Psoas muscle (tissue), 8 donors: ENCODE measurements at places on chromosomes 1 and 21. TPM values are rescaled to one million over a fixed set of nuclear protein-coding genes. Genes with fewer than 3 reads are reported as not detected.

The NBPF6 gene
- not detected for polyA plus RNA-seq

The FCGR3B gene
- polyA plus RNA-seq = 0.08 TPM

The C8A gene
- polyA plus RNA-seq = not detected

DNA sequence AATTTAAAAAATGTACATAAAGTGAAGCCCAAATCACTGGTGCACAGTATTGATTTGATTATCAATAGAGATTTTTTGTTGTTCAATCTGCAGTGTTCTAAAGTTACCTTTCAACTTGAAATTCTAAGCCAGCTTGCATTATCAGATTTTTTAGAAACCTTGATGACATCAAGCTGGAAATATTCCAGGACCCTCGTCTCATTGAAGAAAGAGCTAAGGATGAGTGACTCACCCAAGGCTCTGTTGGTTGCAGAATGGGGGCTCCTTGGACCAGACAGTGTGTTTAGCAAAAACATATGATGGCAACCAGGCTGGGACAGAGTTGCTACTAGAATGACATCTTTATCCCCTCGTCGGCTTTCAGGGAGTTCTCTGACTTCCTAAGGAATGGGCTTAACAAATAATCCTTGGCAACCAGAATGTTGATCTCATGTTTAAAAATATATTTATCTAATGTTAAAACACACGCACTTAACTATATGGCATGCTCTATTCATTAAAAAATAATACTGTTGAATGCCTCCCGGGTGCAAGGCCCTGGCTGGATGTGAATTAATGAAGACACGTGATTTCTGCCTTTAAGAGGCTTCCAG lies 79.7 kb downstream of the RUNX3 start:
- no peak overlapping the region for H3K27ac ChIP-seq
- H3K4me1 ChIP-seq = peaks cover 5% of the 10 kb centered on the region
- no peak overlapping the region for H3K4me3 ChIP-seq
- DNase-seq = no peak

DNA sequence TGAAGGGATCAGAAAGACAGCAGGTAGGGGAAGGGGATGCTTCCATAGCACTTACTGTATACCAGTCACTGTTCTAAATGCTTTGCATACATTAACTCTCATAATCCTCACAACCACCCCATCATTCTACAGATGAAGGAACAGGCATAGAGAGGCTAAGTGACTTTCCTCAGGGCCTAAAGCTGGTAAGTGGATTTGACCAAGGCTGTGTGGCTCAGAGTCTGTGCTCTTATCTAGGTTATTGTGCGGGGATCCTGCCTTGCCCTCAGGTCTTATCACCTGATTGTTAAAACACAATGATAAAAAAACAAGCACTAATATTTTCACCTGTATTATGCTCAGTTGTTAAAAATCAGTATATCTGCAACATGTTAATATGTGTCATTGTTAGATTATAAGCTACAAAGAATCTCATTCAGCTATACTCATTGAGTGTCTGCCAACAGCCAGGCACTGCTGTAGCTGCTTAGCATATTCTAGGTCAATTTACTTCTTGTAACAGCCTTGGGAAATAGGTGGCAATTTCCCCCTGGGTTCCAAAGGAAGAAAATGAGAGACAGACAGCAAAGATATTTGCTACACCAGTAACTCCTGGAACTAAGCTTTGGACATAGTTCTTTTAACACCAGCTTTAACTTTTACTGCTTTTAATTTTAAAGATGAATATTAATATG lies 38.6 kb upstream of the RBM15 start:
- no peaks in the 10 kb centered on the region for H3K4me1 ChIP-seq
- H3K27me3 ChIP-seq = no peaks in the 10 kb centered on the region
- DNase-seq = no peak
- H3K4me3 ChIP-seq = no peak overlapping the region
- H3K27ac ChIP-seq = no peak overlapping the region

GRCh38 chr1:192564099-192564498 lies 11.5 kb upstream of the RGS1 start:
- DNase-seq = no peak
- H3K4me1 ChIP-seq = no peaks in the 10 kb centered on the region
- H3K27me3 ChIP-seq = no peaks in the 10 kb centered on the region

DNA sequence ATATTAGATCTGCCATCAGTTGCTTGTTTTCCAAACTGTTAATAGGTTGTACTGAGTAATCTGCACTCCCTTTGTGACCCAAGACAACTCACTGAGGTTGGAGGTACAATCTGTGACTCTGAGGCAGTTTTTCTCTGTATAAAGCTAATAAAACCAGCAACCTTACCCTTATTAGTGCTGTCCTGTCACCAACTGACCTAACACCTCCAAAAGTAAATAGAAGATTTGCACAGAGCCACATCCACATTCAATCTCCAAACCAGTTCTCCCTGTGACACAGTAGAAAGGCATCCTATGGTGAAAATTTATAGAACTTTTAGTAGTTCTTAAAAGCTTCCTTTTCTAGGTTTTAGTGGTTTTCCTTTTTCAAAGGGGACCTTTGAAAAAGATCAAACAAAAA lies 140.4 kb upstream of the ADGRL2 start:
- no peak for DNase-seq
- no peak overlapping the region for H3K4me3 ChIP-seq
- H3K36me3 ChIP-seq = no peaks in the 10 kb centered on the region
- H3K27ac ChIP-seq = no peak overlapping the region
- peaks cover 3% of the 10 kb centered on the region for H3K27me3 ChIP-seq
